Motor neuron (in vitro differentiated cells): ENCODE measurements at places on chromosomes 1 and 21. TPM values are rescaled to one million over a fixed set of nuclear protein-coding genes. Genes with fewer than 3 reads are reported as not detected.

GRCh38 chr21:23887725-23888306, 1719.5 kb downstream of the MRPL39 start:
- no peak for ATAC-seq

DNA sequence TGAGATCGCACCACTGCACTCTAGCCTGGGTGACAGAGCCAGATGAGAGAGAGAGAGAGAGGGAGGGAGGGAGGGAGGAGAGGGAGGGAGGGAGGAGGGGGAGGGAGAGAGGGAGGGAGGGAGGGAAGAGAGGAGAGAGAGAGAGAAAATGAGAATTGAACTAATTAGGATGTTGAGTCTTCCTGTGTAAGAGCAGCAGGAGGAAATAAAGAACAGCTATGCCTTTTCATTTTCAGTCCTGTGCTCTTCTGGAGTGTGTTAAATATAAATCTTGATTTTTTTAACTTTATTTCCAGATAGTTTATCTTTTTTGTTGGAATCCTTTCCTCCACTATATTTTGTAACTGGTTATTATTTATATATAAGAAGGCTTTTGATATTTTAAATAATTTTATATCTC, 27.1 kb downstream of the DNTTIP2 start:
- ATAC-seq, result no peak

DNA sequence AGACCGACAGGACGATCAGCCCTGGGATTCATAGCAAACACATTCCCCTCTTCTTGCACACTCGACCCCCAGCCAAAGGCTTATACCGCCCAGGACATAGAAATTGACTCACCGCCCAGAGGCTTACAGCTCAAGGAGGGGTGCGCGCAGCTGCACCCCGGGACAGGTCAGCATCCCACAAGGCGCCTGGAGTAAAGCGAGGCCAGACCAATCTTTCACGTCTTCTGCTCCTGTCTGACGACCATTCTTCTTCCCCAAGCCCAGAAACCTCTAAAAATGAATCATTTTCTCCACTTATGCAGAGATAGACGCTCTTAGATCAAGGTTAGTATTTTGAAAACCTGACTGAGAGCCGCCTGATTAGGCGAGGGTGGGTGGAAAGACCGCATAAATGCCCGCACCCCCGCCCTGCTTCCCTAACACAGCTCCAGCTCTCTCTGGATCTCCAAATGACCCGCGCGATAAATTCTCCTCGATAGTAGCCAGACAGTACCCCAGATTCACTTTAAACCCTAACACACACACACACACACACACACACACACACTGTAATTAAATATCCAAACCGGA, 1.9 kb upstream of the LHX8 start:
- no peak for ATAC-seq

DNA sequence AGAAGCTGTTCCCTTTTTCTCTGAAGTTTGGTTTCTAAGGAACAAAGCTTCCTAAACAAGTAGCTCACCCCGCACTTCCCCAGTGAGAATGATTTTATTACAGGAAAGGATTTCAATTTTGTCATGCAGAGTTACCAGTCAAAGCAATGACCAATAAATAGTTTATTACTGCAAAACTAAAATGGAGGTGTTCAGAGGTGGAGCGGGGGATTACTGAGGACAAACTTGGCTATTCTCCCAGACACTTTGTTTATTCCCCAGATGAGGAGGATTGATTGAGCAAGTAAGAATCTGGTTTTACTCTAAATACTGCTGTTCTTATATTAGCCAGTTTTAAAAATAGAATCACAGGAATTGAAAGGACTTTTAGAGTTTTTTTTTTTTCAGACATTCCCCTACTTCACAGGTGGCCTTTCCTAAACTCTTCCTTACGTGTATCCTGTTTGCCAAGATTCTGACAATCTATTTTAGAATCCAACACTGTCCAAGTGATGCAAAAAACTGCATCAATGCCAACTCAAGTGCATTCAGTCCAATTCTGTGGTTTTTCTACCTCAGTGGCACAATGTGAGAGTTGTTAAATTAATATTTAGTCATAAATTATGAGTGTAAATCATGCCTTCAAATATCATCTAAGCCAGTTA, 136.1 kb downstream of the TNFSF18 start:
- ATAC-seq, result no peak

GRCh38 chr1:116402333-116402732, 29.3 kb downstream of the ATP1A1 start:
- ATAC-seq, result no peak

DNA sequence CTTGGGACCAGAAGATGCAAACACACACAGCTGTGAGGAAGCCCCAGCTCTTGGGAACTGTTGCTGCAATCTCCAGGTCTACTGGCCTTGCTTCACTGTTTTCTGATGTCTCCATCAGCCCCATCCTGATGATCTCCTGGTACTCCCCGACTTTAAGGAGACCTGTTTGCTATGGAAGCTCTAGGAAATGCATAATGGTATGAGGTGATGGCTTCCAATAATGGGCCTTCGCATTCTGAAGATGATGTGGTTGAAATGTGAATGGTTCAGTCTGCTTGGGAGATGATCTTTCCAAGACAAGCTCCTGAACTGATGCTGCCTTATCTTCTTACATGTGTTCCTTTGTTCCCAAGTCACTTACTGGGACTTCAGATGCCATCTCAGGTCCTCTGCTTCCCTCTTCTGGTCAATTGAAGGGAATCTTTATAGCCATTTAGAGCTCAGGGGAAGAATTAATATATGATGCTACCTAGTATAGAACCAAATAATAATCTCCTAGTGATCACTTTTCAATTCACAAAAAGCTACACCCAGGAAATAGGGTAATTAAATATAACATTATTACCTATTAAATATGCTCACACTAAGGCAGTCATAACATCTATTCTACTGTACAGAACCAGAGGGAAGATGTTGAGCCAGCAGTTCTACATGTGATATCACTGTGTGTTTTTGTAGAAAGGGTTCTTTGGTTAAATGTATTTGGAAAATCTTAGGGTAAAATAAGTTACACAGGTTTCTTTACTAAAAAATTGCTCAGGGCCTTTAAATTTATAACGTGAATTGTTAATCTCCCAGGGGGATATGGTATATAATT, 73.9 kb upstream of the VTCN1 start:
- ATAC-seq, result peak; percentile 91

DNA sequence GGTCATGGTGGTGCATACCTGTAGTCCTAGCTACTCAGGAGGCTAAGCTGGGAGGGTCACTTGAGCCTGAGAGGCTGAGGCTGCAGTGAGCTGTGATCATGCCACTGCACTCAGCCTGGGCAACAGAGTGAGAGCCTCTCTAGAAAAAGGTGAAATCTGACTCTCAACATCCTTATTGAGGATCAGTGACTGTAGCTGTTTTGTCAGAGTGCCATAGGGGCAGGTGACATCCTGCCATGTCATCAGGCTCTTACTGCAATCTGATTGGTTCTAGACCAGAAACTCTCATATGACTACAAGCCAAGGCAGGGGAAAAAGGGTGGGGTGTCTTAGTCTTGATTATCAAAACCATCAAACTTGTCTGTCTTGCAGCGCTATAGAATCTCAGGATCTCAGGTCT, 62.8 kb upstream of the NGF start:
- no peak for ATAC-seq

GRCh38 chr1:117561071-117561470, 44.8 kb upstream of the TENT5C start:
- ATAC-seq, result no peak

DNA sequence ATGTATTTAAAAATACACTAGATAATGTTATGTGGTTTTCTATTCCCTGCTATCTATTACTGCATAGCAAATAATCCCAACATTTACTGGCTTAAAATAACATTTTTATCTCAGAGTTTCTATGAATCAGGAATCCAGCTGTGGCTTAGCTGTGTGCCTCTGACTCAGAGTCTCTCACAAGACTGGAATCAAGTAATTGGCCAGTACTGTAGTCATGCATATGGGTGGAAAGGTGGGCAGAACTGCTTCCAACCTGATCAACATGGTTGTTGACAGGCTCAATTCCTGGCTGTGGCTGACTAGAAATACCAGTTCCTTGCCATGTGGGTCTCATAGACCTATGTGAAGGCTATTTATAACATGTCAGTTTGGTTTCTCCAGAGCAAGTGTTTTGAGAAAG, 131.8 kb downstream of the PDE4B start:
- no peak for ATAC-seq

Gene AIDA
- total RNA-seq, result 49.9 and 50.3 TPM in 2 replicates

Gene PPT1
- 47.2 and 48.7 TPM in 2 replicates for total RNA-seq
